Adrenal gland (tissue), 19 donors: ENCODE measurements at places on chromosomes 11 and 22.
A peak's percentile ranks its signal among the peaks of the same experiment; 100 is the strongest.

- DNase-seq, result no peak
Measured at GRCh38 chr11:11512929-11513328, 108.9 kb downstream of the GALNT18 start.

- no peak for DNase-seq
Measured at GRCh38 chr11:44797886-44798606, 71.3 kb downstream of the TSPAN18 start.

- DNase-seq, result no peak
Measured at GRCh38 chr11:63622323-63622722, 8.1 kb upstream of the PLAAT3 start.

GRCh38 chr22:26770624-26771023, 113.2 kb downstream of the MIAT start:
- DNase-seq, result no peak

GRCh38 chr11:67020949-67021348, 2.0 kb upstream of the SYT12 start:
- DNase-seq, result no peak

- no peak for DNase-seq
Measured at GRCh38 chr22:48494256-48494967, 1333.3 kb downstream of the BRD1 start.

DNA sequence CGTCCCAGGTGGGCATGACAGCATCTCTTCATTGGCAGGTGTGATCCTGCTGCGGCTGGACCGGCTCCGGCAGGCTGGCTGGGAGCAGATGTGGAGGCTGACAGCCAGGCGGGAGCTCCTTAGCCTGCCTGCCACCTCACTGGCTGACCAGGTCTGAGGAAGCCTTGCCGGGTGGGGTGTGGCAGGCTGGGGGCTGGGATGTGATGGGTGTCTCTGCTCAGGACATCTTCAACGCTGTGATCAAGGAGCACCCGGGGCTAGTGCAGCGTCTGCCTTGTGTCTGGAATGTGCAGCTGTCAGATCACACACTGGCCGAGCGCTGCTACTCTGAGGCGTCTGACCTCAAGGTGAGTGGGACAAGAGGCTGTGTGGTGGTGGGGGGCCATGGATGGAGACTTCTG, 3.5 kb downstream of the LARGE2 start:
- DNase-seq, result peak; percentile 55

DNA sequence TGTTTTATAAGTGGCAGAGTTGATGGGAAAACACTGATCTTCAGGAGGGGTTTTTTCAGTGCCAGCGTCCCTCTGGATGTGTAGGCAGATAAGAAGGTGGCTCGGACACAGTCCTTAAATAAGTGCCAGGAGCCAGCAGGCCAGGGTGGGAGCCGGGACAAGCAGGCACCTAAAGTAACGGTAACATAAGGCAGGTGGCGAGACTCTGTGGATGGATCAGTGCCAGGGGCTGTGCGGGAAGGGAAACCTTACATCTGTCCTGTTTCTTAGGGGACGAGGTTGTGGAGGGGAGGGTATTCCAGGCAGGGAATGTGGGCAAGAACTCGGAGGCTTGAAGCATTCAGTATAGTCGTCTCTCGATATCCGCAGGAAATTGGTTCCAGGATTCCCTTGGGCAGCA, 15.9 kb downstream of the BCR start:
- no peak for DNase-seq

DNA sequence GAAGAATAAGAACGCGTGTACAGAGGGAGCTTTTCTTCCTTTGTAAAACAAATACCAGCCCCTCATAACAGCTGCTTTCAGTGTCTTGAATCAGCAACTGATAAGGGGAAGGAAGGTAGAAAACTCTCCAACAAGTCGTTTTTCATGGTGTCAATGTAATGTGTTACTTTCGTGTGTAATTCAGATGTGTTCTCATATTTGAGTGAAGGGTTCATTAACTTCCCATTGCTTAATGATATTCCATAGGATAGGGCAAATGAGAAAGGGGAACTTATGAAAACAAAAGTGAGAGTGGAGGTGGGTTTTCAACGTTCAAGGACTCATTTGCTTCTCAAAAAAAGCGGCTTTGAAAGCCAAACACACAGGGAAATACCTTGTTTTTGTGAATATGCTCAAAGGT, 452.1 kb downstream of the NTM start:
- no peak for DNase-seq

GRCh38 chr11:29937526-29937925, 79.3 kb downstream of the KCNA4 start:
- DNase-seq, result no peak

GRCh38 chr22:37896181-37896592, 9.9 kb upstream of the MICALL1 start:
- DNase-seq, result peak; percentile 39

DNA sequence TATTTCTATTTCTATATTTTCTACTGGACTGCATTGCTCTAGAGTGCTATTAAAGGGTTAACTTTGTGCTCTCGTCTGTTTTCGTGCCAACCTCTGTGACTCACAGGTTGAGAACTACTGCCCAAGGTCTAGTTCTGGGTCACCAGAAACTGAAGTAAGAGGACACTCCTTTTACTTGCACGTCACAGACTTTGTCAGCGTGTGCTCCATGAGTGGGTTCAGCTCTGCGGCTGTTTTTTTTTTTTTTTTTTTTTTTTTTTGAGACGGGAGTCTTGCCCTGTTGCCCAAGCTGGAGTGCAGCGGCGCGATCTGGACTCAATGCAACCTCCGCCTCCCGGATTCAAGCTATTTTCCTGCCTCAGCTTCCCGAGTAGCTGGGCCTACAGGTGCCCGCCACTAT, 49.8 kb downstream of the CLMP start:
- DNase-seq, result peak; percentile 83

DNA sequence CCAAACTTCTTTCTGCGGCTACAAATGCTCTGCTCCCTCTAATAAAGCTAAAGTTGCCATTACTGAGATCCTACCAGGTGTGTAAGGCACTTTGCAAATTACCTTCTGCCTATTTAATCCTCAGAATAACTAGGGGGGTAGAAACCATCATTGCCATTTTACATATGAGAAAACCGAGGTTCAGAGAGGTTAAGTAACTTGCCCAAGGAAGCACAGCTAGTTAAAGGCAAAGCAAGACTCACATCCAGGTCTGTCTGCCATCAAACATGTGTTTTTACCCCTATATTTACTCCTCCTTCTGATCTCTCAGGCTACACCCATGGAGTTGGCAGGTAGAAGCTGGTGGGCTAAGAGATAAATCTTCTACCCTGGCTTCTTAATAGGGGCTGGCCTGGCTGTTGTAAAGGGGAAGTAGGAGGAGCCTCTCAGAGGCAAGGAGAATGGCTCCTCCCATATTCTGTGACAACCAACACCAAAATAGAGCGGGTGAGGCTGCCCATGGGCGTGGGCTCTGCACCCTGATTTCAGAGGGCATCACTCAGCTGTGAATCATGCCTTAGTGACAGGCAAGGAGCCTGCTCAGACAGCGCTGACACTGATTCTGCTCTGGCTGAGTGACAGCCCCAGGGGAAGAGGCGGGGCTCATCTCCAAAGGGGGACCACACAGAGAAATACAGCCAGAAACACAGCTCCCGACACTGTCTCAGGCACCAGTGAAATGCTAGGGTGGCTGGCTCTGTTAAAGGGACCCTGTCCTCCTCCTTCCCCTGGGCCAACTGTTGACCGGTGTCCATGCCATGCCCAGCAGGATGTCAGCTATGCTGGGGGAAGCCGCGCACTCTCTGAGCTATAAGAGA, 106.8 kb downstream of the ABTB2 start:
- DNase-seq, result no peak

DNA sequence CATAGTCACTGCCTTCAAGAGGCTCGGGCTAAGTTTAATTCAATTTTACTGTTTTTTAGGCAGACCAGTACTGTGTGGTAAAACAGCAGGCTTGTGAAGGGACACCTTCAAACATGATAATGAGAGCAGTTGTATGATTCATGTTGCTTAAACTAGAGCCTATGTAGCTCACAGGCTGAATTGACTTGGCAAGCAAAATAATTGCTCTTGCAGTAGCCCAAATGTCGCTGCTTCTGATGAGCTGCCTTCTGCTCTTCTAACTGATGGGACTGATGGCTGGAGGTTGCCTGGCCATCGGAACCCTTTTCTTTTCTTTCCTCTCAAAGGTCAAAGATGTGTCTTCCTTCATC, 137.6 kb downstream of the MAML2 start:
- no peak for DNase-seq

GRCh38 chr11:79050786-79051185, 390.0 kb downstream of the TENM4 start:
- DNase-seq, result no peak

DNA sequence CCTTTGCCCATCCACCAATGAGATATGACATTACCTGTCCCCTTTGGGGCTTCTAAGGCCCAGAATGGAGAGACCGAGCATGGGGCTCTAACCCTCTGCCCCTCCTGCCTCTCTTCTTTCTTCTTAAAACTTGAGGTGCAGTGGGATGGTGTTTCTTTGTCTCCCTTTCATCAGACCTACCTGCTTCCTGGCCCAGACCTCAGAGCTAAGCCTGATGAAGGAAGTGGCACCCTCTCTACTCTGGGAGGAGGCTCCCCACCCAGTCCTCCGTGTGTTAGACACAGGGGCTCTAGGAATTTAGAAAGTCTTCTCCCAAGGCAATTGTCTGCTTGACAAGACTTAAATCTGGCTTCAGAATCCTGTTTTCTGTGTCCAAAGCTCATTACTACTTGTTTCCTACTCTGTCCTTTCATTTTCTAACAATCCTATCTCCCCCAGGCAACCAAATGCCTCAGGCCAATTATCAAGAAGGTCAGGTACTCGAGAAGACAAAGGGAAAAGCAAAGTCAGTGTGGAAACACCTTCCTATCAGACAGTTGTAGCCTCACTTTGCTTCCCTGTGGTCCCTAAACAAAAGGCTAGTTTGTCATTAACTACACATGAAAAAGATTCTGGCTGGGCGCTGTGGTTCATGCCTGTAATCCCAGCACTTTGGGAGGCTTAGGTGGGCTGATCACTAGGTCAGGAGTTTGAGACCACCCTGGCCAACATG, 20.3 kb upstream of the PARVA start:
- no peak for DNase-seq

DNA sequence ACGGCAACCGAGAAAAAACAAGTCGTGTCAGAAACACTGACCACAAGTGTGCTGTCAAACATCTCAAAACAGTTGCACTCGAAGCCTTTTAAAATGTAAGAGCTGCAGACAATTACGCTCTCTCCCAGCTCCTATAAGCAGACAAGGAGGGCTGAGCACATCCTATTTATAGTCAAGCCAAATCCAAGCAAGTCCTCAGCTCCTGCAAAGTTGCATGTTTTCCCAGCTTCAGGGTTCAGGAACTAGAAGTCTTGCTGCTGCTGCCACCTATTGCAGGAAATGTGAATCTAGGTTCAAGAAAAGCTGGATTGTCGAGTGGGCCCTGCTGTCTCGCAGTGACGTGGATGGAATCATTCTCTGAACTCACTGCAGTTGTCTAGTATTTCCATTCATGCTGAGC, 15.5 kb downstream of the EFCAB6 start:
- DNase-seq, result no peak

DNA sequence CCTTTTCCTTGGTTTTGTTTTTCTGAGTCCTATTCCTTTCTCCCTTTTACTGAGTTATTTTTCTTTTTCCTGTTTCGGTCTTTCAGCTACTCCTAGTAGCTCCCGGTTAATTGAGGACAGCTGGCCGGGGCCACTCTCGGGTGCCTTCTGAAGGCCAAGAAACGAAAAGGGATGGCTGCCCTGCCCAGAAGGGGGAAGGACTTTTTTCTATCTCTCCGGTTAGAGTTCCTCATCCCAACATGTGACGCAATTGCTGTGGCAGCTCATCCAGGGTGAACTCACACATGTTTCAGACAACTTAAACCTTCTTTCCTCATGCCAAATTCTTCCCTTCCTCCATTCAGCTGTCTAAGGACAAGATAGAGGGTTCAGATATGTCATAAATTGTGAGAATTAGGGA, 83.6 kb downstream of the PIWIL4 start:
- no peak for DNase-seq

DNA sequence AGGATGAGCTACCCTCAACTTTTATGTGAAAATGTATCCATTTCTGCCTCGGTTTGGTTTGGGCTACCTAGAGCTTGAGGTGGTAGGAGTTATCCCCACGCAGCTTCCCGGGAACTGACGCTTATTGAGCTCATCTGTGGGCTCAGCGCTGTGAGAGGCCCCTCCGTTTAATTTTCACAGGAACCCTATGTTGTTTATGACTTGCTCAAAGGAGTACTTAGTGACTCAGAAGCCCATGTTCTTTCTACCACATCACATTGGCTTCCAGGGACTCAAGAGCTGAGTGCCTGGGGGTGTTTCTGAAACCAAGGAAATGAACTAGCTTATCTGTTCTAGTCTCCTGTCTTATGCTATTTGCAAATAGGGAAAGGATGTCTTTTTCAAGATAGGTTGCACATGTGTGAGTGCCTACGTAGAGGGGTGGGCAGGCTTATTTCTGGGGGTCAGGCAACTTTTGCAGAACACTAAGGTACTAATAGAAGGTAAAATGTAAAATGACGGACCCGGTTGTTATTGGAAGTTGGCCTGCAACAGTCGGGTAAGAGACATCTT, 40.5 kb downstream of the MICAL2 start:
- no peak for DNase-seq

GRCh38 chr22:39941601-39942000, 18.6 kb upstream of the TMA7B start:
- no peak for DNase-seq

- no peak for DNase-seq
Measured at GRCh38 chr22:49084206-49084605, 743.5 kb downstream of the BRD1 start.

DNA sequence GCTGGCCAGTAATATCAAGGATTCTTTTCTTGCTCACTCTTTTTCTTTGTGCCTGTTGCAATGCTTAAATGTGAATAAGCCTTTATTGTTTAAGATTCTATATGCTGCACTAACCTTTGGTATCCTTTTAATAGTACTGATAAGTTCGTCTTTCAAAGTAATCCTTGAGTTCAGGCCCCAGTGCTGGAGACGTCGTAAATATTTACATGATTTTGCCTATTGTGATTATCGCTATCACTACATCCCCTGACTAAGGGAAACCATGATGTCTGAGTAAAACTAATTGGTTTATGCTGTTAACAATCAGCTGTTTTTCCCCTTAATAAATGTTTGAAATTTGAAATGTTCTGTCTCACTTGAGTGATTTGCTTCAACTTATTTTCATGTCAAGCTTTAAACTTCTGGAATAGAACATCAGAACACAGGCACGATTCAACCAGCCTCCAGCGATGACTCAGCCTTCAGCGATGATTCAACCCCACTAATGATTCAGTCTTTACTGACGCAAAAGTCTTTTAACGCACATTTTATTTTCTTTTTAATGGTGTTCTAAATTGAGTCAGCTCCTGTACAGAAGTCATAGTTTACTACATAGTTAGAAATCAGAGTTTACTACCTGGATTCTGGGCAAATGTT, 3.9 kb downstream of the HTATIP2 start:
- DNase-seq, result peak; percentile 79

DNA sequence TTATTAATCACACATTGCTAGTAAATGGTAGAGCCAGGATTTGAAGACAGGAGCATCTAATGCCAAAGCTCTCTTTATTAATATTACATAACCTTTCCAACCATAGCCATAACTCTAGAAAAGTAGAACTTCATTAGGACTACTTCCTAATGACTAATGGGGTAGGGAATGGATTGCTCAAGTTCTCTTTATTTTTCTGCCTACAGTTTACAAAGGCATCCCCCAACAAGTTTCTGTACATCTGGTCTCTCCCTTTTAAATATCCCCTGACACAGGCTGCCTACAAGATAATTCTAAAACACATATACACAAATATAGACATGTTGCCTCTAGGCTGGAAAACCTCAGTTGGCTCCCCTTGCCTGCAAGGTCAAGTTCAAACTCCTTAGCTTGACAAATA, 534.9 kb downstream of the SOX6 start:
- no peak for DNase-seq

- no peak for DNase-seq
Measured at GRCh38 chr22:30001459-30001858, 78.8 kb upstream of the HORMAD2 start.
